ENCODE measurements at places on chromosomes 1 and 21.

DNA sequence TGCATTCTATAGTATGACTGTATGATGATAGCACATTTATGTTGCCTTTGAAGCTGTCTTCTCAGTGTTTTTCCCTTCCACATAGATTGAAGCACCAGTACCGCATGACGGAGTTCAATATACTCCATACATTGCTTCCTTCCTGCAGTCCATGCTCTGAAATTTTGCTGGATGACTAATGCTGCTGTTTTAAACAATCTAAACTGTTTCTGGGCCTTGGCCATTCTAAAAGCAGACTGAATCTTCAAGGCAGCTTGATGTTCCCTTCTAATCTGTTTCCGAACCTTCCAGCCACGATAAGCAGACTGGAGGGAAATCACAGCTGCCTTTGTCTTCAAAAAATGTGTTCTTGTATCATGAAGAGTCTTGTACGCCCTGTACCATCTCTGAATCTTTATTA lies 36.2 kb upstream of the F13B start:
- no peak for DNase-seq

- no peak for DNase-seq
Measured at GRCh38 chr1:76668046-76668445, 199.2 kb upstream of the ST6GALNAC5 start.

- no peak for DNase-seq
Measured at GRCh38 chr1:172719694-172720138, 60.8 kb downstream of the FASLG start.

GRCh38 chr1:33176362-33176850 lies 5.4 kb downstream of the TRIM62 start:
- no peak for DNase-seq

DNA sequence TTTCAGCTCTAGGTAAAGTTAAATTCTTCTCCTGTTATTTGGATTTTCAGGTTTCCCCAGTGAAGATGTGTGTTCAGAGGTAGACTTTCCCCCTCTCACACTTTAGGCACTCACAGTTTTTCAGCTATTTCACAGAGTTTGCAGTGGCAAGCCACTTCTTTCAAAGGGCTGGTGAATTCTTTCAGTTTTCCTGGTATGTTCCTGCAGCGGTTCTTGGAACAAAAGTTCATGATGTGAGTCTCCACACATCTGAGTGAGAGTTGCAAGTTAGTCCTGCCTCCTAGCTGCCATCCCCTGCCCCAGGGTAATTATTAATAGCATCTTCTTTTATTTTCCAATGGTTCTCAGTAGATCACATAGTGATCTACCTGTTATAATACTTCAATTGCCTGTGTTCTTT lies 27.3 kb upstream of the CD84 start:
- DNase-seq: no peak

DNA sequence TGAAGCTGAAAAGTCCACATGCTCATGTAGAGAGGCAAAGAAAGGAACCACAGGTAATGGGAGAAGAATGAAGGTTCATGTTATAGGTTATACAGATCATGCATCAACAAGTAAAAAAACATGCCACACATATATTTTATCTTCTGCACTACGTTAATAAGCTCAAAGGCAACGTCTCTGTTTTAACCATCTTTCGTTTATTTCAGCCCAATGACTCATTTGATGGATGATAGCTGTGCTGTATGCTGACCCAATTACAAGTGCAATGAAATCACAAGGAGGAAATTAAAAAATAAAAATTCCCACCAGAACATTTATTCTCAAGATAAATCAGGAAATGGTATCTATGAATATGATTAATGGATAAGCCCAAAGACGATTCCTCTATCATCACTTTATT lies 24.6 kb downstream of the XCL1 start:
- no peak for DNase-seq

DNA sequence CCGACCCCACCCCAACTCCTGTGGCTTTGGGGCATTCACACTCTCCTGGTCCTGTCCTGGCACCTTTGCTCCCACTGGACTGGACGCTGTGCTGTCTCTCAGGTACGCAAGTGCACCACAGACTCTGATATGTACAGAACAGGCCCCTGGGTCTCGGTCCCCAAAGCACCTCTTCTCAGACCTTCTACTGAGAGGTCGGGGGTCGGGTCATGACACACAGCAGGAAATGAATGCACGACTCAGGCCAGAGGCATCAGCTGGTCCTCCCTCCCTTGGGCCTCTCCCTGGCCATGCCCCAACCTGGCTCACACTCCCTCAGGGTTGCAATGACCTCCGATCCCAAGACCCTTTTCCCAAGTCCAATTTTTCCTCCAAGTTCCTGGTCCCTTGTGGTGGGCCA lies 1.8 kb upstream of the KRTAP10-12 start:
- no peak for DNase-seq

DNA sequence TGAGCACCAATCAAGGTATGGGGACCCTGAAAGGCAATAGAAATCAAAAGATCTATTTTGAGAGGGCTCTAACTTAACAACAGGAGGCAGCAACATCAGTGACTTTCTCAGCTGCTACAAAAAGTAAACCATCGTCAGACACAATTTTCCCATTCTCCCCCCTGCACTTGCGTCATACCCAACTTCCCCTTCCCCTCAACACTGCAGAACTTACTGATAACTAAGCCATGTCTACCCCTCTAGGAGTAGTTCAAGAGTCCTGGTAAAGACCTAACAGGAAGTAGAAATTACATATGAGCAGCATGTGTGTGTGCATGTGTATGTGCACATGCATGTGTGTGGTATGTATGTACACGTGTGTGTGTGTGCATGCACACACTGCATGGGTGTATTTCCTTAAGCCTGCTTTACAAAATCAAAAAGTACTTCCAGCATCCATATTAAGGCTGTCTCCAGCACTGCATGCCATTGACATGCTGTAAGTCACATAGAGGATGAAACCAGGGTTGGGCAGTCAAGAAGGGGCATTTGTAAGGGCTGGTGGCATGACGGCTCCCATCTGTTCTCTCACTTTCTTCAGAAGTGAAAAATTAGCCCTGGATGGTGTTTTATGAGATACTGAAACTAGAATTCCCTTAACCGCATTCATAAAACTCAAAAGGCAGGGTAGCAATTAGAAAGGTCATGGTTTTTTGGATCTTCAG lies 460.1 kb upstream of the RUNX1 start:
- DNase-seq: no peak

GRCh38 chr1:106897976-106898375 lies 158.5 kb upstream of the PRMT6 start:
- no peak for DNase-seq

DNA sequence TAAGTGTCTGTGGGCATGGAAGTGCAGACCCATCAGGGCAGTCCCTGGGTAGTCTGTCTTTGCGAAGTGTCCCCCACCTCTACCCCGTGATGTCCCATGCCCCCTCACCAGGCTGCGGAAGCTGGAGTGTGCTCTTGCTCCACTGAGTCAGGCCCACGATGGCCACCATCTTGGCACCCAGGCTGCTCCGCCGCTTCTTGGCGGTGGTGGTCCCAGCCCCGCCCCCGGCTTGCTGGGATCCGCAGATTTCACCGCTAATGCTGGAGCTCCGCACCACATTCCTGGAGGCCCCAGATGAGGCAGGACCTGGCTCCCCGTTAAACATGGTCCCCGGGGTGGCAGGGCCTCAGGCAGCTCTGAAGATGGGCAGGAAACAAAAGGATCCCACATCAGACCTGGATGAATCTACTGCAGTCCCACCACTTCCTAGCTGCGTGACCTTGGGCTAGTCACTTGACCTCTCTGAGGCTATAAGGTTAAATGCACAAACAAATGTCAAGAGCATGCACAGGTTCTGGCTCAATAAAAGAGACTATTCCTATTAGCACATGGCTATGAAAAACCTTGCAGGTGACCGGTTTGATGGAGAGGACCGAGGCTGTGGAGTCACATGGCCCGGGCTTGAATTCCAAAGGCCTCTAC lies 23.8 kb downstream of the RIMS3 start:
- no peak for DNase-seq

- no peak for DNase-seq
Measured at GRCh38 chr21:31911138-31911907, 38.5 kb downstream of the HUNK start.

GRCh38 chr1:25473653-25474225 lies 43.0 kb downstream of the MACO1 start:
- DNase-seq: no peak

GRCh38 chr1:242055749-242056320 lies 56.9 kb upstream of the MAP1LC3C start:
- no peak for DNase-seq

- DNase-seq: no peak
Measured at GRCh38 chr1:208977638-208978256, 605.8 kb upstream of the CAMK1G start.

- DNase-seq: peak; percentile 69
Measured at GRCh38 chr1:52927212-52928014, at the start of gene SCP2. Gene SCP2 (plus strand): TSS chr1:52927276. CDS start chr1:52927397, 121 bp downstream.

- no peak for DNase-seq
Measured at GRCh38 chr1:107272321-107272720, 131.5 kb downstream of the NTNG1 start.

DNA sequence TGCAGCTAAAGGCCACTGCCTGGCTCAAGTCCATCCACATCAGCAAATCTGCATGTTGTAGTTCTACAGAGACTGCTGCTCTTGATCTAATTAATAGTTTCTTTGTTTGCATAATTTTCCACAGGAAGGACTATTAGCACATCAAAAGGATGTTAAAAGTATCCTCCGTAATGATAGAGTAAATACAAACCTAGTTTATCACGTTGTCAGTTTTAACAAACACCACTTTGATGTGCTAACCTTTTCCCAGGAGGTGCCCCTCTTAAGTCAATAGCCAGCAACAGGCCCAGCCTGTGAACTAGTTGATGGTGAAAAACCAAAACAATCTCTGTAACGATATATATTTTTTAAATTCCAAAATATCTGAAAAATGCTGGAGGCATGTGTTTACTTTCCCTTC lies 64.2 kb upstream of the SLC22A15 start:
- DNase-seq: no peak

DNA sequence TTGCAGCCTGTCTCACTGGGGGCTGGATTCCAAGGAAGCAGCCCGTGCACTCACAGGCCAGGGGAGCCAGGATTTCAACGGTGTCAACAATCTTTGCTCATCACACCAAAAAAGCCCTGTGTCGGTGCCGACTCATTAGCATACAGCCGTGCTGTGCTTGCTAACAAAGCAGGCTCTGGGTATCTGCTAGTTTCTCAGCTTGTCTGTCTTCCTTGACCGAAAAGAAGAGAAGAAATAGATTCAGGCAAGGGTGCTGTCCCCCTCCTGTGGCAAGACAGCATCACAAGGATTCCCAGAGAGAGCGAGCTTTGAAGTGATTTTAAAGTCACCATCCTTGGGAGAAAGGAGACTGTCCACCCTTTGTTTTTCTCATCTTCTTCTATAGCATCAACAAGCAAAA lies 214.7 kb downstream of the SDCCAG8 start:
- no peak for DNase-seq

Measured in stimulated activated CD4-positive, alpha-beta T cell treated with anti-CD3 and anti-CD28 coated beads, TNF-alpha, amount 100 ng/mL, for 1 hour (primary cell).